Left lung (tissue), 14 donors: ENCODE measurements at places on chromosomes 7 and 10.
A peak's percentile ranks its signal among the peaks of the same experiment; 100 is the strongest.

DNA sequence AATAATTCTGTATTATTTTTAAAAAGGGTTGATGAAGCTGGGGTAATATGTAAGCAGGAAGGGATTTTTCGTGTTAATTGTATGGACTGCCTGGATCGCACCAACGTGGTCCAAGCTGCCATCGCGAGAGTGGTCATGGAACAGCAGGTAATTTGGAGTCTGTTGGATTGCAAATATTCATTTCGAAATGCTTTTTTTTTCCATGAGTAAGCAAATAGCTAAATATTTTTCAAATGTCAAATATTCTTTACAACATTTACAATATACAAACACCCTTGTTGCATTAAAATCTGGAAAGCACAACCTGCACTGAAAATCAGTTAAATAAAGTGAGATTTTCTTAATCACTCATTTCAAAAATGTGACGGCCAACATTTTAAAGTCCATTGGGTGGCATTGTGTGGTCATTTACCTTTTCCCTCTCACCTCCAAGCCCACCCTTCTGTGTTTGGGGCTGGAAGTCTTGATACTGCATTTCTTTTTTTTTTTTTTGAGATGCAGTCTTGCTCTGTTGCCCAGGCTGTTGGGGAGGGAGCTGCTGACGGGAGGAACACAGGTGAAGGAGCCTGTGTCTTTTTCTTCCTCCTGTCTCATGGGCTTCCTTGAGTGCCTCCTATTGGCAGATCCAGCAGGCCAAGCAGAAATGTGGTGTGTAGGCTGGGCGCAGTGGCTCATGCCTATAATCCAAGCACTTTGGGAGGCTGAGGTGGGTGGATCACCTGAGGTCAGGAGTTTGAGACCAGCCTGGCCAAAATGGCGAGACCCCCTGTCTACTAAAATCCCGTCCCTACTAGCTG is 66.1 kb downstream of the MCMBP start:
- DNase-seq, result no peak

- DNase-seq, result no peak
These were observed 551.2 kb downstream of the GALNT17 start for GRCh38 chr7:71682841-71683781.

DNA sequence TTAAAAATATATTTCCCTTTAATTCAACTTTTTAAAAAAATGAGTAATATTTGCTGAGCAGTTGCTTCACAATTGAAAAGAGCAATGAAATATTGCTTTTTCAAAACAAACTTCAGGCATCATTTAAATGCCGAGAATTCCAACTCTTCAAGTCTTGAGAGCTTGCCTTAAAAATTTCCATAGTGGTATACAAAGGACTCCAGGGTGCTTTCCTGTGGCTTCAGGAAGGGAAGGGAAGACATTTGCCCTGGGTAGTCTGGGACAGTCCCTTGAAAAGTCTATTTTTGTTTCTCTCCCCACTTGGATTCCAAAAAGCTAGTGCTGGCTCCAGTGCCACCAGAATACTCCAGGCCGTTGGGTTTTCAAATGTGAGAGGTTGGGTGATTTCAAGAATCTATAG is 71.7 kb downstream of the HYCC1 start:
- no peak for DNase-seq

- no peak for DNase-seq
These were observed 29.8 kb downstream of the ZMIZ1 start for GRCh38 chr10:79098596-79099015.

DNA sequence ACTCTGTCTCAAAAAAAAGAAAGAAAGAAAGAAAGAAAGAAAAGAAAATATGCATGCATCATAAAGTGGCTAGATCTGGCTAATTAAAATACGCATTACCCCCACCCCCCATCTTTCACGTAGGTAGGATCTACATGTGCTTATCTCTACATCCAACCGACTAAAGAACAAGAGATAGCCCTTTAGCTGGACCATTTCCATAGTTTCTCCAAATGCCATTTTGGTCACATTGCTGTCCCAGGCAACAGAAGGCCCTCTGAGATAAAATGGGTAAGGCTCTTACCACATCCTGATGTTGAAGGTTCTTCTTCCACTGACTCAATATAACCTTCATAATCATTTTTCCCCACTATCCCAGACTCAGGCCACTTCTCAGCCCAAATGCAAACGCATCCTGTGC is 31.5 kb downstream of the PIK3AP1 start:
- no peak for DNase-seq

DNA sequence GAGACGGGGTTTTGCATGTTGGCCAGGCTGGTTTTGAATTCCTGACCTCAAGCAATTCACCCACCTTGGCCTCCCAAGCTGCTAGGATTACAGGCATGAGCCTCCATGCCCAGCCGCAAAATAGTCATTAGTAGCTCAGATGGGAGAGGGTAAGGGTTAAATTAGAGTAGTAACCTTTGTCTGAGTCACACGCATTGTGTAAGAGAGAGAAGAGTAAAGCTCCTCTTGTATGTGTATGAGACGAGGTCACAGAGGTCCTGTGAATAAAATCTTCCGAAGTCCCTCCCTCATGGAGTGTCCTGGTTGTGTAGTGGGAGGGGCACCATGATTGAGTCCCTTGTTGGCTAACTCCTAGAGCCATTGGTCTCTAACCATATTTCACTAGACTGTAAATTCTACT is 85.2 kb upstream of the CDC14C start:
- DNase-seq, result no peak

DNA sequence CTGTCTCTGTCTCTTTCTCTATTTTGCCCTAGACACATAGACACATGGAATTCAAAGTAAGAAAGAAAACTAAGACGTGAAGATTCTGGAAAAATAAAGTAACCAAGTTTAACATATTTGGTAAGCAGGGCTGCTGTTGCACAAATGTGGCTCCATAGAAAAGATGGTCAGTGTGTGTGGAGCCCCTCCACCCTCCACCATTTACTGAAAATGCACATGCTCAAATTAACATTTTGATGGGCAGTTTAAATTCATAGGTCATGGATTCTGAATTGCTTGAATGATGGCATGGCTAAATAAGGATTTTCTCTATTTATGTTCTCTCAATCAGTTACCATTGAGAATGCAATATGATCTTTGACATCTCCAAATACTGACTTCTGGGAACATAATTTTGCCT is 165.5 kb upstream of the CHRM2 start:
- DNase-seq, result no peak

DNA sequence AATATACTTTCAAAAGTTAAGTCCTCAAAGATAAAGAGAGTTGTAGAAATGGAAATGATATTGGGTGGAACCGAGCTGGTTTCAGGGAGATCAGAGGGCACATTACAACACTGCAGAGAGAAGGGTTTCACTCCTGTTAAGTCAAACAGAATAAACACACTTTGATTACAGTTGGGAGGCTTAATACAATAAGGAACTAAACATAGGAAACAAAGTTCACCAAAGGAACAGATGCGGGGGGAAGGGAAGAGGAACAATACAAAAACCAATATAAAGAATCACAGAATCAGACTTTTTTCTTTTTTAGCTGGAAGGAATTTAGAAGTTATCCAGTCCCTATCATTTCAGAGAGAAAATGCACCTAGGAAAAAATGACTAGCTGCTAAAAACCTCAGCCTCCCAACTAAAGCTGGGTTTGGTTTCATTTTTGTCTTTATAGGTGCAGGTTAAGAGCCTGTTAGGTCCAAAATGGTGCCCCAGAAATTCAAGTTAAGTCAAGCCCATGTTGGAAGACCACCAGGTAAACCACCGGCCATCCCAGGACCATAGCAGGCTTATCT is 81.9 kb downstream of the DNMBP start:
- no peak for DNase-seq

DNA sequence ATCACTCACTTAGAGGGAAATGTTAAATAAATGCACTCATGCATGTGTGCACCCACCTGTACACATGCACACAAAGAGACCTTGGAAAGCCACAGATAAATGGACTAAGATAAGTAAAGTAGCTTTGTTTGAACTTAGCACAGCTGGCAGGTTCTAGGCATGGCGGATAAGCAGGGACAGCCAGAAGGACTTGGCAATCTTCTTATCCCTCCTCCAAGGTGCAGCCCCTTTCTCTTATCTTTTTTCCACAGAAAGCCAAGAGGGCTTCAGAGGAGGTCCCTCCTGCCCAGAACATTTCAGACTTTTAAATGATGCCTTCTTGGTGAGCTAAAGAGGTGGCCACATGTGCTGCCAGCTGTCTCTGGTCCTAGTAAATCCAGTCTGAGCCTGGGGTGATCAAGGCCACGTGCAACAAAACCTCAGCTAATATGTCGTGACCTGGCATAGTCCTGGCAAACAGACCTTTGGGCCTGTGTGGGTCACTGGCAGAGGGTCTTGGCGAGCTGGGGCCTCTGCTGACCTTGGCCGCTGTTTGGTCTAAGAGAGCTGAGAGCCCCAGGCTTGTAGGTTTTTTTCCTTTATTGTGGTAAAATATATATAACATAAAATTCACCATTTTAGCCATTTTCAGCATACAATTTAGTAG is 43.2 kb upstream of the SLC35B4 start:
- DNase-seq, result no peak

DNA sequence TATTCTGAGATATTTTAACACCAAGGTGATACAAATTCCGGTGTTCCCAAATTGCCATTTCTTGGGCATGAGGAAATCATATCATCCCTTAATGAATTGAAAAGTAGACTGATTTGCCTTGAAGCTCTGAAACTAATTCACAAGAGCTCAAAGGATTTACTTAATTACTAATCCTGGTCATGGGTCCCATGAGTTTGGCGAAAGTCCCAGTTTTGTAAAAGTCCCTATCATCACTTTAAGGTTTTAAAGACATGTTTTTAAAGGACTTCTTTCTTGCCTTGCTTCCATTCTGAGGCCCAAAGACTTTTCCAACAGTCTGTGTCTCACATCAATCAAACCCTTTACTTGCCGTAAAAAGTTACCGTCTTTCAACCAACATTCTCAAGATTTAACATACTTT is 377.9 kb downstream of the DNAJB9 start:
- no peak for DNase-seq

DNA sequence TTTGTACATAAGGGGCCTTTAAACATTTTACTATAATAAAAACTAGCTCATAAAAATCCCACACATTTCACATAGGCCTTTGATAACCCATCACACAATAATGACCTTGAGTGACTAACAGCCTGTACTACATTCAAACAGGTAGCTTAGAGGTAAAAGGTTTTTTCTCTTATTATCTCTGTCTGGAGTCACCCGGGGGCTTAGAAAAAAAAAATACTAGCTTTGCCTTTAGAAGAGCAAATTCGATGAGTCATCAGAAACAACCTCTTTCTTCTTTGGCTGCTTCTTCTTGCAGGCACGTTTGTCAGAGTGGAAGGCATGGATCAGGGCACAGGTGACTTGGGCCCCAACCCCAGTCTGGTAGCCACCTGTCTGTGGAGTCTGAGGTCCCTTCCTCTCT is 43.4 kb upstream of the ADO start:
- DNase-seq, result no peak

GRCh38 chr7:93175219-93175618 is 27.0 kb upstream of the SAMD9L start:
- DNase-seq, result no peak

DNA sequence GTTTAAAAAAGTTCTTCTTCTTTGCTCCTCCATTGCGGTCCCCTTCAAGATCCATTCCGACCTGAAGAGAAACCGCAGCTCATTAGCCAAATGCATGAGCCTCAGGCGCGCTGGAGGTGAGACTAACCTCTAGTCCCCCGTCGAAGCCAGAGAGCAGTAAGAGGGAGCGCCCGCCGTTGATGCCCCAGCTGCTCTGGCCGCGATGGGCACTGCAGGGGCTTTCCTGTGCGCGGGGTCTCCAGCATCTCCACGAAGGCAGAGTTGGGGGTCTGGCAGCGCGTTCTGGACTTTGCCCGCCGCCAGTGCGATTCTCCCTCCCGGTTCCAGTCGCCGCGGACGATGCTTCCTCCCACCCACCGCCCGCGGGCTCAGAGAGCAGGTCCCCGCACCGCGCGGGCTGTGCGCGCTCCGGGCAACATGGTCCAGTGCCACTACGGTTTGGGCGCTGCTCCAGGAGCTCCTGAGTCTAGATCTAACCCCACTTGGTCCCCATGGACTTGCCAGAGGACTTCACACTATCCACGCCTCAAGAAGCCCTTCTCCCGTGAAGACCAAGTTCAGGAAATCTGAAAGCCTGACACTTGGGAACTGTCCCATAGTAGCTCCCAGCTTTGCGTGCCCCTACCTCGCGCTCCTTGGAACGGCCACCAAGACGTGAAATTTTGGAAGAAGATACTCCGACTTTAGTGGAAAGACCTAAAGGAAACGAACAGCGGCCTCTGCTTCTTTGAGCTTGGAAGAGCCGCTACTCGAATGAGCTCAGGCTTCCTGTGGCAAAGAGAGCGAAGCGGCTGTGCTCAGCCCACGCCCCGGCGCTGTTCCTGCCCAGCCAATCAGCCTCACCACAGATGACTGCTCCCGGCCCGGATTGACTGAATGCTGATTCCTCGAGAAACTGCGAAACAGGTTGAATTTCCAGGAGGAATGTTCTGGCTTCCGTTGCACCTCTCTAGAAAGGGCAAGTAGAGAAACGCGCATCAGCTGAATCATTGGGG is at the start of gene ABCB1:
Gene ABCB1 (minus strand): TSS at position 755 of the 995 bp plus-strand sequence. CDS start 700 bp downstream, at position 55.
- peak; percentile 31 for DNase-seq

- DNase-seq, result no peak
These were observed 548.0 kb upstream of the SEMA3D start for GRCh38 chr7:85734823-85735222.

GRCh38 chr10:113241599-113242360 is 291.7 kb downstream of the TCF7L2 start:
- DNase-seq, result no peak

GRCh38 chr7:28180364-28181147 is at the start of gene JAZF1:
Gene JAZF1 (minus strand): TSS chr7:28180795.
- no peak for DNase-seq

DNA sequence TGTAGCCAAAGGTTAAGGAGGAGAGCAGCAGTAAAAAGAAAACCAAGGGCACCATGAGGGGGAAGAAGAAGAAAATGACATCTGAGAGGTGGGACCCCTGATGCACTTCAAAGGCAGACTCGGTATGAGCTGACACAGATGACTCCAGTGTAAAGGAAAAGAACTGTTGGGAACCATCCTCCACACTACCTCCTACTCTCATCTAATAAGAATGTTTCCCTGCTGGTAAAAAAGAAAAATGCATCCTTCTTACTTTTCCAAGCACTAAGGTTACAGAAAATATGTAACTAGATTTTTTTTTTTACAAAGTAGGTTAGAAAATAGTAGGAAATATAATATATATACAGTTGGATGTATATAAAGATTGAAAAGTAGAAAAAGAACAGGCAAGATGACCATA is 16.9 kb downstream of the TAS2R41 start:
- no peak for DNase-seq

DNA sequence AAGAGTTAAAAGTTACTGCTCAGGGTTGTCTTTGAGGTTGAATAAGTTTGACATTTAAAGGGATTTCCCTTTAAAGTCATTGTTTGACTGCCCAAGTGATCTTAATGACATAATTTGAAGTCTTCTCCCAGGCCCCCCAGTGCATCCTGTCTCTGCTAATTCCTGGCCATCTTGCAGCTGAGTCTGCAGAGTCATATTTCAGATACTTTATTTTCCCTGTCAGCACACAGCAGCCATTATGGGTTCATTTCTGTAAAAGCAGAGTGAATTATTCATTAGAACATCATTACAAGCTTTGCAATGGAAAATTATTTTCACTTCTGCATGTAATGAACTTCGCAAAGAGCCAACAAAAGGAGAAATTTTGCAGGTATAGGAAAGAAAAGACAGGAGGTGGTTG is 536.6 kb downstream of the GALNT17 start:
- DNase-seq, result no peak

- DNase-seq, result peak; percentile 70
These were observed 46.2 kb downstream of the GRK5 start for GRCh38 chr10:119253433-119254174.

GRCh38 chr7:12815426-12815825 is 128.0 kb downstream of the ARL4A start:
- no peak for DNase-seq

- no peak for DNase-seq
These were observed 379.7 kb upstream of the FOXK1 start for GRCh38 chr7:4302203-4302905.
